ENCODE measurements at places on chromosomes 6 and 20. TPM values are rescaled to one million over a fixed set of nuclear protein-coding genes. Genes with fewer than 3 reads are reported as not detected.

The CST4 gene
- polyA plus RNA-seq: not detected

GRCh38 chr6:134374491-134375219 lies 56.7 kb upstream of the SGK1 start:
- no peak for DNase-seq

GRCh38 chr6:114862819-114863218 lies 520.0 kb upstream of the HS3ST5 start:
- DNase-seq: no peak

DNA sequence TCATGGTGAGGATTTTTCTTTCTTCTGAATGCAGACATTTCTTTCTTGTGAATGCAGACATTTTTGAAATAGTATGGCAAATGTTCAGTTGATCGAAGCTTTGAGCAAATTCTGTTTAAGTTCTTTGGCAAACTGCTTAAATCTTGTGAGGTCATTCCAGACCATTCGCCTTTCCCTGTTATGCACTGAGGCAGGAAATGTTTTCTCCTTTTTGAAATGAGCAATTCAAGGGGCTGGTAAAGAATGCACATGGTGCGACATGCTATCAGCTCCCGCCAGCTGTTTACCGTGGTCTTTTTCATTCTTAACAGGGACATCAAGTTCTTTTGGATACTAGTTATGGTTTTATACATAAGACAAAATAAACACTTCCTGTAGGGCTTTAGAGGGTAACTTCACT lies 112.0 kb upstream of the CCN2 start:
- DNase-seq: no peak

DNA sequence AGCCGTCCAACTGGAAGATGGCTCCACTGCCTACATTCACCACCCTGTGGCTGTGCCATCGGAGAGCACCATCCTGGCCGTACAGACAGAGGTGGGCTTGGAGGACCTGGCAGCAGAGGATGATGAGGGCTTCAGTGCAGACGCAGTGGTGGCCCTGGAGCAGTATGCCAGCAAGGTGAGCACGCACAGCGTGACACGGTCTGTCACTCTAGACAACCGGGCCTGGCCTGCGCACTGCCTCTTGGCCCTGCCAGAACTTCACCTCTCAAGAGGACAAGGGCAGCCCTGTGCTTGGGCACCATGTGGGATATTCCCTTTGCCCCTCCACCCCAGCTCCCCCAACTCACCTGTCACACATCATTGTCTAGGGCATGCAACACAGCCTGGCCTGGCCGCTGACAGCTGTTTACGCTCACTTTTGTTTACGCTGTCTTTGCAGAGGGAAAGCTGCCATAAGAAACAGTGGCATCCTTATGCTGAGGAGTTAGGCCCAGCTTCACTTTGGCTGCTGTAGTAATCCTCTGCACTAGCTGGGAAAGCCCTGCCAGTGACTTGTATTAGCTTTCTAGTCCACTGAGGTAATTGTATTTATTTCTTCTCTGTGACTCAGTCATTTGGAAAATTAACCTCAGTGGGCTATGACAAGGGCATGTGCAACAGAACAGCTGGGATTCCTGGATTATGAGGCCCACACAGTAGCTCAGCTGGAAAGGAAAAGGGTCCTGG lies 9.8 kb upstream of the DEF6 start:
- DNase-seq: no peak

GRCh38 chr6:156719720-156720563 lies 57.2 kb upstream of the ARID1B start:
- peak; percentile 95 for DNase-seq
